Left kidney (tissue), 8 donors: ENCODE measurements at places on chromosomes 13 and 19.

GRCh38 chr19:10796653-10797052 is 39.4 kb downstream of the TMED1 start:
- no peak for DNase-seq

- DNase-seq = no peak
These were observed 1.9 kb downstream of the SYDE1 start for GRCh38 chr19:15108845-15109767.

- no peak for DNase-seq
These were observed 15.5 kb downstream of the ZNF443 start for GRCh38 chr19:12425236-12425887.

DNA sequence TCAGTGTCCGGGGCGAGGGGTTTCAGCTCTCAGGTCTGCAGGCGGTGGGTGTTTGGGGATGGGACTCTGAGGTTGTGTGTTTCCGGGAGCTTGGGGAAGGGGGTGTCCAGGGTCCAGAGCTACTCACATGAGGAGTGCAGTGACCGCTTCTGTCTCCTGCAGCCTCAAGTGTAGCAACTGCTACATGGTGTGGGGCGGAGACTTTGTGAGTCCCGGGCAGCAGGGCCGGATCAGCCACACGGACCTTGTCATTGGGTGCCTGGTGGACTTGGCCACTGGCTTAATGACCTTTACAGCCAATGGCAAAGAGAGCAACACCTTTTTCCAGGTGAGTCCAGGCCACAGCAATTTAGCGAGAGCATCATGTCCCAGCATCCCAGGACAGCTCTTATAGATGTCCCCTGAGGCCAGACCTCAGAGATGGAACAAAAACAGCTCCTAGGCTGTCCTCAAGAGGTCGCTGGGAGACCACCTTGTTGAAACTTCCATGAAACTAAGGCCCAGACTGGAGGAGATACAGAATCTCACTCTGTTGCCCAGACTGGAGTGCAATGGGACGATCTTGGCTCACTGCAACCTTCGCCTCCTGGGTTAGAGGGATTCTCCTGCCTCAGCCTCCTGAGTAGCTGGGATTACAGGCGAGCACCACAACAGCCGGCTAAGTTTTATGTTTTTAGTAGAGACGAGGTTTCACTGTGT is 44.9 kb downstream of the RYR1 start:
- DNase-seq = no peak

- no peak for DNase-seq
These were observed 277.5 kb downstream of the DNAJC15 start for GRCh38 chr13:43300865-43301264.

DNA sequence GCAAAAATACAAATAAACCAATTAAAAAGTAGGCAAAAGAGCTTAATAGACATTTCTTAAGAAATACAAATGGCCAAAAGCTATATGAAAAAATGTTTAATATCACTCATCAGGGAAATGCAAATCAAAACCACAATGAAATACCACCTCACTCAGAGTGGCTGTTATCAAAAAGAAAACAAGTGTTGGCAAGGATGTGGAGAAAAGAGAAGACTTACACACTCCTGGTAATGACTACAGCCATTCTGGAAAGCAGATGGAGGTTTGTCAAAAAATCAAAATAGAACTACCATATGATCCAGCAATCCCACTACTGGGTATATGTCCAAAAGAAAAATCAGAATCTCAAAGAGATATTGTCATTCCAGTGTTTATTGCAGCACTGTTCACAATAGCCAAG is 223.5 kb upstream of the SLC10A2 start:
- no peak for DNase-seq
